ENCODE measurements at places on chromosomes 1 and 21. TPM values are rescaled to one million over a fixed set of nuclear protein-coding genes. Genes with fewer than 3 reads are reported as not detected.
A peak's percentile ranks its signal among the peaks of the same experiment; 100 is the strongest.

DNA sequence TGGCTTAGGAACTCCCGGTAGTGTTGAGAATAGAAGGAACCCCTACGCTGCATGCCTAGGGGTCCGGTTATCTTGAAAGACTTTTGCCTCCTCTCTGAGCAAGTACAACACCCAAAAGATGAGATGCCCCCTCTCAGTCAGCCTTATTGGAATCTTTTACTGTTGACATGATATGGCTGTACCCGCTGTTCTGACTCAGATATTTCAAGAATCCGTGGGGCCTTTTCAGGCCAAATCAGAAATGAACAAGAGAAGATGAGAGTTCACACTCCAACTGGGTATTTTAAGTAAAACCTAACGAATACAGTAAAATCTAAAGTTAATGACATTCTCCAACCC, 164.2 kb downstream of the PPIAL4G start:
- peaks cover 22% of the 10 kb centered on the region for H3K27me3 ChIP-seq
- H3K4me3 ChIP-seq, result peak overlapping the region; percentile 73
- peak overlapping the region; percentile 85 for H3K27ac ChIP-seq
- no peaks in the 10 kb centered on the region for H3K36me3 ChIP-seq
- peaks cover 31% of the 10 kb centered on the region for H3K4me1 ChIP-seq

GRCh38 chr1:91877574-91878208, 8.3 kb downstream of the TGFBR3 start:
- peaks cover 62% of the 10 kb centered on the region for H3K4me1 ChIP-seq
- H3K4me3 ChIP-seq, result peak overlapping the region; percentile 68
- peak overlapping the region; percentile 90 for H3K27ac ChIP-seq
- no peak for DNase-seq
- H3K36me3 ChIP-seq, result no peaks in the 10 kb centered on the region
- H3K27me3 ChIP-seq, result no peaks in the 10 kb centered on the region

- H3K4me1 ChIP-seq, result no peaks in the 10 kb centered on the region
- peaks cover 4% of the 10 kb centered on the region for H3K27me3 ChIP-seq
- H3K27ac ChIP-seq, result no peak overlapping the region
- no peak overlapping the region for H3K4me3 ChIP-seq
Observed at GRCh38 chr1:47682198-47682597, 244.4 kb downstream of the FOXD2 start.

SETD4 gene
- total RNA-seq, result 18.5 TPM

DNA sequence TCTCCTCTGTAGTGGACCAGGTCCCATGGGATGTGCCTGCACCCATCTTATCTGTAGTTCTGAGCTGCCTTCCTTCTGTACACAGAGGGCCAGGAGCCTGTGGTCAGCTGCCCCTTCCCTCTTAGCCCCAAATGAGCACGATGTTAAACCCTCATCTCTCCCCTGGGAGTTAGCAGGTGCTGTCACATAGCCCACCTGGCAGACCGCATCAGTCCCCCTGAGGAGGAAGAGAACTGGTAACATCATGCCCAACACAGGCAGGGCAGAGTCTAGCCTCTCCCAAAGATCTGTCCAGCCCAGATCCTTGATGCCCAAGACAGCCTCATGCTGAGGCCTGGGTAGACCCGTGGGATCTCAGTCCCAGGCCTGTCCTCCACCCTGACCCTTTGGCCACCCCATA, 4.7 kb downstream of the TIE1 start:
- DNase-seq, result no peak
- no peaks in the 10 kb centered on the region for H3K27me3 ChIP-seq
- no peak overlapping the region for H3K27ac ChIP-seq
- no peaks in the 10 kb centered on the region for H3K36me3 ChIP-seq
- H3K4me1 ChIP-seq, result no peaks in the 10 kb centered on the region

TEDDM1 gene
- total RNA-seq, result not detected

GRCh38 chr1:110636149-110636935, 30.2 kb upstream of the KCNA2 start:
- peak overlapping the region; percentile 94 for H3K27ac ChIP-seq
- no peaks in the 10 kb centered on the region for H3K36me3 ChIP-seq
- DNase-seq, result peak; percentile 57
- H3K4me1 ChIP-seq, result peaks cover 77% of the 10 kb centered on the region
- H3K4me3 ChIP-seq, result peak overlapping the region; percentile 34

DNA sequence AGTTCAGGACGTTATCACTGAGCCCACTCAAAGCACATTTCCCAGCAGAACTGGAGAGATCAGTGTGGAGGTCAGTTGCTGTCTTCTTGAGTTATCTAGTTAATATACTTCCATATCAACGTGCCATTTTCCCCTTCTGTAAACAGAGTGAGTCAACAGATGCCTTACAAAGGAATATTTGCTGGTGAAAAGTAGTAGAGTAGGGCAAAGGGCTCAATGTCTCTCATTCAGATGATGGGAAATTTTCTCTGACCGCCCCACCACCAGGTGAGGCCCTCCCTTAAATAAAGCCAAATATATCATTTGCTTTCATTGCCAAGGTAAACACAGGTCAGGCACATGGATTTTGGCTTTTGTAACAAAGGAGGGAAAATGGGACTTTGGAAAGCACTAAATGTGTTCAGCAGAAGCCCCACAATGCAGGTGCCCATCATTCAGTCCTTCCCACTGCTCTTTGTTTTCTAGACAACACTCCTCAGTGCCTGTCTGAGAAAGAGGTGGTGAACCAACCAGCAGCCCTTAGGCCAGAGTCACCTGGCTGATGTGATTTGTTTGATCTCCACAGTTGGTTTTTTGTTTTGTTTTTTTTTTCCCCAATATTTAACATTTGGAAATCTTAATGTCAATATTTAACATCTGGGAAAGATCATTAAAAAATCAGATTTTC, 40.5 kb upstream of the SAMD13 start:
- no peak overlapping the region for H3K27ac ChIP-seq
- no peak for DNase-seq
- no peaks in the 10 kb centered on the region for H3K4me1 ChIP-seq

Data from activated CD8-positive, alpha-beta T cell treated with anti-CD3 and anti-CD28 coated beads for 36 hours (primary cell).